ENCODE measurements at places on chromosomes 4 and X.
A peak's percentile ranks its signal among the peaks of the same experiment; 100 is the strongest.

DNA sequence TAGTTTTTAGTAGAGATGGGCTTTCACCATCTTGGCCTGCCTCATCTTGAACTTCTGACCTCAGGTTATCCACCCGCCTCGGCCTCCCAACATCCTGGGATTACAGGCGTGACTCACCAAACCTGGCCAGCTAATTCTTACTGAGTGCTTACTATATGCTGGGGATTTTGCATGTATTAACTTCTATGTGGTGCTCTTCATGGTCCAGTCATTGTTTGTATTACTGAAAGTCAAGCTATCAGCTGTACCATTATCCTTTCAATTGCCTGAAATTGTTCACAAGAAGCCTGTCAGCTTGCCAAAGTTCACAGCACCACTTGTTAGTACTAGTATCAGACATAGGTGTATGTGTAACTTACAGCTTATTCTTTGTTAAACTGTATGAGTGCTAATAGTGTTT is 1272.1 kb downstream of the ARAP2 start:
- DNase-seq: no peak

- DNase-seq: no peak
Observed at GRCh38 chr4:114879916-114880669, 233.3 kb downstream of the NDST4 start.

DNA sequence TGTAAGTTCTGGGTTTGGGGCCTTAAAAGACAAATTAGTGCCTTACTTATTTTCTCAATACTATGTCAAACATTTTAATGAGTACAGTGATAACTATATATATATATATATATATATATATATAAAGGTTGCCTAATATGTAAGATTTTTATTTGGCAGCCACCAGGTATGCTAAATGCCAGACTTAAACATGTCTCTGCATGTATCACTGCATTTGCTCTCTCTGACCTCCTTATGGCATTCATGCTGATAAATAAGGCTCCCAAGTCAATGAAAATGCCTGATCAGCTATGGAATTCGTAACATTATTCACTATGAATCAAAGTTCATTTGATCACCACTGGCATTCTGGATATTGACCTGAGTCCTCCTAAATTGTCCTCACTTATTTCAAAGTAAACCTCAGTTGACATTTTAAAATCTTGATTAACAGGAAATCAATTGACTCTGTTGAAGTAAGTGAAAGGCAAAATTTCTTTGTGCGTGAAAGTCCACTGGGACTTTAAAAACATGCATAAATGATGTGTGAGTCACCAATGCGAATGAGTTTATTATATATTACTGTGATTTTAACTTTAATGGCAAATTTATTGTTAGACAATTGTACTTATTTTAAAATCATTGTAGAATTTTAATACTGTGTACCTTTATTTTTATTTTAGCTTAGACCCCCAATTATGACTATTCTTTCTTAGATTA is 29.2 kb upstream of the AREG start:
- no peak for DNase-seq

GRCh38 chr4:26826721-26827120 is 33.9 kb upstream of the STIM2 start:
- no peak for DNase-seq

- no peak for DNase-seq
Observed at GRCh38 chrX:151977009-151977408, 2.5 kb upstream of the GABRE start.

DNA sequence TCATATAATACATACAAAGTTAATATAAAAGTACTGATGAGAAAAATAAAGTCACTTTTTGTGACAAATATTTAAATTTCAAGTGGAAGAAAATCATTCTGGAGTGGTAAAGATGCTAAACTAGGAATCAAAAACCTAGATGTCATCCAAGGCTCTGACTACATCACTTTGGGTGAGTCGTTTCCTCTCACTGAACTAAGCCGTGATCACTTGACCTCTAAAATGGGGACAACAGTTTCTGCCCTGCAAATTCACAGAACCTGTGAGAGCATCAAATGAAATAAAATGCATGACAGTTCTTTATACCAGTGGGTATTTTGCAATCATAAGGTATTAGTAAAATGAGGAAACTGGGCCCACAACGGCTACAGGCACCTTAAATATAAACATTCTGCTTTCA is 63.8 kb downstream of the PRDM5 start:
- DNase-seq: no peak

- DNase-seq: no peak
Observed at GRCh38 chr4:168880811-168881595, 129.1 kb downstream of the CBR4 start.

GRCh38 chr4:11469650-11470437 is 41.1 kb upstream of the HS3ST1 start:
- DNase-seq: no peak

GRCh38 chrX:119573840-119574393 is 446 bp upstream of the UBE2A start:
- DNase-seq: peak; percentile 57

DNA sequence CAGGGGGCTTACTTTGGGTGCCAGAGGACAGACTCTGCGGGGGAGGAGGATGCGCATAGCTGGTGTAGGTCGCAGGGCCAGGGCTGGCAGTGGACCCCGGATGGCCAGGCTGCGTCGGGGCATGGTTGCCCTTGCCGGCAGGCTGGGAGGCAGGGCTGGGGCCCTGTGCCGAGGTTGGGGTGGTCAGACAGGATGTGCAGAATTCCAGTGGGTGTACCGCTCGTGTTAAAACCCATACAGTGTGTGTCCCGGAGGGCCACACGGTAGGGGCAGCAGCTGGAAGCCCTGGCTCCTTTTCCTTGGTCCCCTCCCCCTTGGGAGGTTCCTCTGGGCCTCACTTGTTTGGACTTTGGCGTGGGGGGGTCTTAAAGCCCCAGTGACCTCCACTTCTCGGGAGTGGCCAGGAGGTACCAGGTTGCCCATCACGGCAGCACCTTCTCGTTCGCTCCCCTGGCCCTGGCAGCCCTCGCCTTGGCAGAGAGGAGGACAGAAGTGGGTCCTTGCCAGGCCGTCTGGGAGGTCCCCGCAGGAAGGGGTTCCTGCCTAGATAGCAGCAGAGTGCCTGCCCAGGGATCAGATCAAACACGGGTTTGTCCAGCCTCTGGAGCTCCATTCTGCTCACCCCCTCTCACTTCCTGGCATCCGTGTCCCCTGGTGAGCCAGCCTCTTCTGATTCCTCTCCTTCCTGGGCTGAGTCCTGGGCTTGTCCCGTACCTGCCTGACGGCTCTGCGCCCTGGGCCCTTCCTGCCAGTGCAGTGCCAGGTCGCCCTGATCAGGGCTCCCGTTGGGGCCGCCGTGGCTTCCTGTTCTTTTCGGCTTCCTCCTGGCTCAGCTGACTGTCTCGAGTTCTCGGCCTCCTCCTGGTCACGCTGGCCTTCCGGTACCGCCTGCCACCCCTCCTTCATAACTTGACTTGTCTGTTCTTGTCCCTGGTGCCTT is 56.7 kb upstream of the HGFAC start:
- DNase-seq: no peak

DNA sequence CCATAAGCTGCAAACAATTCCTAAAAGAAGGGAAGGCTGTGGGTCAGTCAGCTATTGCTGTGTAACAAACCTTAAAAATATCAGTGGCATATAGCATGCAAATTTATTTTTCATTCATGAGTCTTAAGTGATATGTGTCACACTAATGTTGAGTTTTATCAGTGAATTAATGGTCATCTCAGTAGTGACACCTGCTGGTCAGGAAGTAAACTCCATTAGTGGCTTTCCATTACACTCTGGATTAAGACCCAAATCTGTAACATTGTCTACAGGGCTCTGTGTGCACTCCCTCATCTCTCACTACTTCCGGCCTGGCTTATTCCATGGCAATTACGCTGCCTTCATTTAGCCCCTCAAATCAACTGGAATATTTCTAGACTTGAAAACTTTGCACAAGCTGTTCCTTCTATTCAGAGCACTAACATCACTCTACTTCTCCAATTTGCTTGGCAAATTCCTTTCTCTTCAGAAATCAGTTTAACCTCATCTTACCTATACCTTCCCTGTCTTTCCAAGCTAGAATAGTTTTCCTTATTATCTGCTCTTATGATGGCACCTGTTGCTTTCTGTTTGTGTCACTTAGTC is 217.3 kb upstream of the TAPT1 start:
- DNase-seq: no peak

GRCh38 chr4:4420421-4420820 is 33.5 kb downstream of the NSG1 start:
- DNase-seq: no peak

GRCh38 chrX:6898371-6898770 is 249.1 kb upstream of the STS start:
- no peak for DNase-seq

DNA sequence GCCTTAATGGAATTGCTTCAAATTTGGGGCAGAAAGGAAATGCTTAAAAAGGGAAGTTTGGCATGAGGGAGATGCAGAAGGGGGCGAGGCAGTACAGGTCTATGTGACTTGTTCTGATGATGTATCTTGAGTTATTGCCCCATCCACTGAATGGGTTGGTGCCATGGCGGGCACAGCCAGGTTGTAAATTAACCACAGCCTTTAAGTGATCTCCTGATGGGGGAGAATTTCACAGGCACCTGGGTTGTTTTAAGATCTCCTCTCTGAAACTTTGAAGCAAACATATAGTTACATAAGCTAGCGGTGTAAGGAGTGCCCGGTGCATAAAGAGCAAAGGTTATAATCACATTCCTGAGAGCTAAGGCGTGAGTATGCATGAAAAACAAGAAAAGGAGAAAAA is 37.0 kb downstream of the NPY5R start:
- DNase-seq: no peak

- no peak for DNase-seq
Observed at GRCh38 chr4:110667670-110668069, 44.8 kb upstream of the PITX2 start.

Data from muscle of arm (tissue), 14 donors.